Activated naive CD4-positive, alpha-beta T cell treated with anti-CD3 and anti-CD28 coated beads for 36 hours (primary cell): ENCODE measurements at places on chromosomes 7 and 10.

- no peak for DNase-seq
Measured at GRCh38 chr10:120995768-120996167, 144.6 kb downstream of the WDR11 start.

- no peak for DNase-seq
Measured at GRCh38 chr10:68606918-68607317, 46.8 kb downstream of the TET1 start.

DNA sequence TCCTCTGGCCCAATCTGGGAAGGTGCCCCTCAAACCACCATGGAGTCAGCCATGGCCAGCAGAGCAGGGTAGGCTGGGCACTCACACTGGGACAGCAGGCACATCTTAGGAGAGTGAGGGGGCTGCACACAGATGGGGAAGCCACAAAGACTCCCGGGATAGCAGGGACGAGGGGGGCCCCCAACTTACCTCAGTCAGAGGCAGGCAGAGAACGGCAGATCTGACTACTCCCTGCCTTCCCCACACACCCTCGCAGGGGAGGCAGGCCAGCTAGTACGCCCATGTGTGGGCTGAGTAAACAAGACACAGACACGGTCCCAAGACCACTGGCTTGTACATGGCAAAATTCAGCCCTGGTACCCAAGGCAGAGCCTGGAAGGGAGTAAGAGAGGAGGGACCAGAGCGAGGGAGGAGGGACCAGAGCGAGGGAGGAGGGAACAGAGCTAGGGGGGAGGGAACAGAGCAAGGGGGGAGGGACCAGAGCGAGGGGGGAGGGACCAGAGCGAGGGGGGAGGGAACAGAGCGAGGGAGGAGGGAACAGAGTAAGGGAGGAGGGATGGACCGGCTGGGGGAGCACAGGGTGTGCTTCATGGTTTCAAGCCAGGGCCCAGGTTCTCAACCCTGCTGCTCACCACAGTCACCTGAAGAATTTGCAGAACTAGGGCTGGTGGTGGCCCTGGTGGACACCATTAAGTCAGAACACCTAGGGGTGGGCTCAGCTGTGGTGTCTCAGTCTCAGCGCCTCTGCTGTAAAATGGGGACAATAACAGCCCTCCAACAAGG is 73.8 kb downstream of the RGS10 start:
- no peak for DNase-seq

DNA sequence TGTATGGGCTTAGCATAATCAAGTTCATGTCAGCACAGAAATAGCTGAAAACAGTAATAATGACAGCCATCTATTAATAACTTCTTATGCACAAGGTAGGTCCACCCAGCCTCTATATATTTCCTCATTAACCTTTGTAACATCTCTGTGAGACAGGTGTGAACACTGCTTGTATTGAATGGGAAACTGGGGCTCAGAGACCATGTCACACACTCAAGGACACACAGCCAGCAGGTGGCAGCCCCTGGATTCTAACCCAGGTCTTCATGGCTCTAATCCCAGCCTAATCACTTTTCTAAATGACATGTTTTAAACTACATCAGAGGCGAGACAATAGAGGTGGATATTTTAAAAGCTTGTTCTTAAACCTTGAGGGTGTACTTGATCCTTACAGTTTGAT is 591.4 kb downstream of the PARD3 start:
- DNase-seq = peak; percentile 28

DNA sequence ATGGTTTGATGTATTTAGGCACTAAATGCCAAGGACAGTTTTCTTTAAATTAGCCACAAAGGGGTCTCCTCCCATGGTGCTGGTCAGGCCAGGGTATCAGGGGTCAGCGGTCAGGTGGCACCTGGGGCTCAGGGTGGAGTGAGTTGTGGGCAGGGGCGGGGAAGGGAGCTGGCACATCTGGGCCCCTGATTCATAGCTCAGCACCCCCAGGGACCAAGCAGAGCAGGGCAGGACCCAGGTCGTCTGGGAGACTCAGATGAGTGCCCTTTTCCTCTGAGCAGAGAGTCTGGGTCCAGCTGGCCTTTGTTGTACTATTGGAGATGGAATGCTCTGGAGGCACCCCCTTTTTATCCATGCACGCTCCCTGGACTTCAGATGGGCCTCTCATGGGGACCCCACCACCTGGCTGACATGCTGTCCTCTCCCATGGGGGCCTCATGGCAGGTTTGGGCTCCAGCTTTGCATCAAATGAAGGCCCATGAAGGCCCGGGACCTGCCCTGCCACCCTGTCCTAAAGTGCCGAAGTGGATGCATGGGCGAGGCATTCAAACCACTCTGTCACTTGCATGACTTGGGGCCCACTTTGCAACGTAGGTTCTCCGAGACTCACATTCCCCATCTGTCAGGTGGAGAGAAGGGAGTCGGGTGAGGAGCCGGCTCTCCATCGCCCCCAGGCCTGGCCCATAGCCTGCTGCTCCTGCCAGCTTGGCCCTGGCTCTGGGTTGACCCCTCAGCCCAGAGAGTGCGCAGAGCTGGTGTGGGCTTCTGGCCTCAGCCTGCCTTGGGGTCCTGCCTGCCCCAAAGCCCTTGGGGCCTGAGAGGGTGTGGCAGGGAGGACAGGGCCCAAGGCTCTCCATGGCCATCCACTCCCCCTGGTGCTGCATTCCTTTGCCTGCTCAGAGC is 66.4 kb downstream of the RAMP3 start:
- no peak for DNase-seq

GRCh38 chr7:134044682-134045081 is 82.5 kb upstream of the LRGUK start:
- no peak for DNase-seq

- no peak for DNase-seq
Measured at GRCh38 chr7:80593869-80594586, 44.4 kb upstream of the CD36 start.

- DNase-seq = no peak
Measured at GRCh38 chr7:86748843-86749719, 105.4 kb downstream of the GRM3 start.

GRCh38 chr7:155106356-155106755 is 36.2 kb downstream of the HTR5A start:
- DNase-seq = no peak

GRCh38 chr7:140638173-140638791 is 2.3 kb downstream of the DENND2A start:
- DNase-seq = no peak

GRCh38 chr10:62911210-62911963 is 95.2 kb upstream of the EGR2 start:
- no peak for DNase-seq

DNA sequence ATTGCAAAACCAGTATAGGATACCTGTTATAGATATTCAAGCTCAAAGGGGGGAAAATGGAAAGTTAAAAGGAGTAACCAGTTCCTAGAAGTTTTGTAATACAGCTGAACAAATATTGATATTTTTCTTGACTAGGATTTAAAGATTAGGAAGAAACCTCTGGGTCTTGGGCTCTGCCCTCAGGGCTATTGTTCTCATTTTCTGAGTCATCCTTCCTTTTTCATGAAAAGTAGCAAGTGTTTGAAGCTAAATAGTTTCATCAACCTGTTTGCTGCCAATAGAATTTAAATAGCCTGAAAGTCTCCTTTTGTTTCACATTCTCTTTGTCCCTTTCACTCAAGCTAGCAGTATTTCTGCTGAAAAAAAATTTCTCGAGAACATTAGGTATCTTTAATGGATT is 1061.1 kb upstream of the GHITM start:
- no peak for DNase-seq

GRCh38 chr10:72122221-72122620 is 33.9 kb upstream of the SPOCK2 start:
- no peak for DNase-seq

GRCh38 chr10:101046332-101047238 is 15.2 kb upstream of the KAZALD1 start:
- DNase-seq = no peak

- DNase-seq = peak; percentile 91
Measured at GRCh38 chr10:16779384-16779915, 37.8 kb downstream of the RSU1 start.

GRCh38 chr7:102291056-102291915 is 4.6 kb downstream of the SH2B2 start:
- peak; percentile 37 for DNase-seq

- no peak for DNase-seq
Measured at GRCh38 chr7:100949933-100950443, 654 bp downstream of the MUC3A start.

- no peak for DNase-seq
Measured at GRCh38 chr7:37107047-37107750, 341.5 kb downstream of the ELMO1 start.

DNA sequence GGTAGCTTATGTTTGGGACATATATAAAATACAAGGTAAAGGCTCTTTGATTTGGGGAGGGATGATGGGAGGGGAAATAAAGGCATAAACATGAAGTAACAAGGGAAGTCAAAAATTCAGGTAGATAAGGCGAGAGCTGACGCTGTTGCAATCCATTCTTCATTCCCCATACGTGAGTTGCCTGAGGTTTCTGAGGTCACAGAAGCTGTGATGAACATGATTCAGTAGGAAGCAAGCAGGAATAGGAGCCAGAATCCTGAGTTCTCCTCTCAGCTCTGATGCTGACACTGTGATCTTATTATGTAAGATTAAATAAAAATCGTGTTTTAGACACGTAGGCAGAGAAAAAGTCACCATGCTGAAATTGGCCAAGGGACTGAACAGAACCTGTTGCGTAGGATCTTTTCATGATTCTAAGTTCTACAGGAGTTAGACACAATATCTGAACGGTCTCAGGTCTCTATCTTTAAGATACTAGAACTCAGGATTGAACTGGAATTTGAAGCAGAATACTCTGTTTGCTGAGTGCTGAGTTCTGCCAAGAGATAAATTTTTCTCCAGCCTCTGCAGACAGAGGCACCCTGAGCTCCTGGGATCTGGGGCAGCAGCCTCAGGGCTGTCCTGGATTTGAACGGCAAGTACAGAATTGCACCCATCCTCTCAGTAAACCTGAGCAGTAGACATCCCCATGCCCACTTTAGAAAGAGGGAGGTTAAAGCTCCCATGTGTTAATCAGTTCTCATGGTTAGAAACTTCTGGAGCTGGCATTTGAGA is 21.0 kb downstream of the KLF6 start:
- no peak for DNase-seq

DNA sequence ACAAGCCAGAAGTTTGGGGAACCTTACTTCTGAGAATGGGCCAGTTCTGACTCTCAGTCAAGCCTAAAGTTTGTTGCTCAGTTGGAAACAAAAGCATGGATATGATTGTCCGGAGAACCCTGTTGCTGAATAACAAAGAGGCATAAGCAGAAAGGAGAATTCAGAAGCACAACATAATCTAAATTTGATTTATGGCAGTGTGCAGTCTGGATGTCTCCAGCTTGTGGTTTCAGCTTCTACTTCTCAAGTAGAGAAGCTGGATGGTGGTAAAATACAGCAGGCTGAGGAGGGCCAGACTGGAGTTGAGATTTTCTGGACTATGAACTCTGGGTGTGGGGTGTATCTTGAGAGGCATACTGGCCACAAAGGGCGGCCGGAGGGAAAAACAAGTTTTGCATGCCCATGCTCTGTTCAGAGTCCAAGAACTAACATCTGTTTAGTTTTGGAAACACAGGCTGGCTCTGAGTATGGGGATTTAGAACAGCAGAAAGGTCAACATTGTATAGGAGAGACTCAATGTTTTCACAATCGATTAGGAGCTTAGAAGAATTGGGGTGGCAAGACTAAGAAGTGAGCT is 592.9 kb downstream of the CNTNAP2 start:
- no peak for DNase-seq

GRCh38 chr7:46776790-46777189 is 805.1 kb downstream of the TNS3 start:
- DNase-seq = no peak

GRCh38 chr7:151113344-151114150 is 27.3 kb downstream of the AGAP3 start:
- DNase-seq = no peak
